ENCODE measurements at places on chromosomes 5 and 9.

DNA sequence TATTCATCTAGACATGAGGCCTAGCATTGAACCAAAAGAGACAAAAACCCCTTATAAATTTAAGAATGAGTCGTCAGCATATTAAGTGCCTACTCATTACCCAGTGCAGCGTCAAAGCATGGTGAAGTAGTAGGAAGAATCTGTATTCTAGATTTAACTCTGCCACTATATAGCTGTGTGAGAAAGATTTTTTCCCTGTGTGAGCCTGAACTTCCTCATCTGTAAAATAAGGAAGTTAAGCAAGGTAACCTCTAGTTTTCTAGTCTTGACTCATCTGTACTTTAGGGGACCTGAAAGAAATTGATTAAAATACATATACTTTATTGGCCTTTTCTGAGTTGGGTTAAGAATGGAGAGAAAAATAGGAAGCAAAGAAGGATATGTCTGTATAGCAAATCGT lies 82.1 kb upstream of the RUSC2 start:
- DNase-seq, result no peak

- DNase-seq, result no peak
Measured at GRCh38 chr5:26495437-26495836, 542.9 kb downstream of the CDH9 start.

- DNase-seq, result no peak
Measured at GRCh38 chr5:119816055-119816454, 186.7 kb downstream of the FAM170A start.

- no peak for DNase-seq
Measured at GRCh38 chr5:43553381-43553780, 3.5 kb downstream of the PAIP1 start.

- DNase-seq, result no peak
Measured at GRCh38 chr9:120933310-120934055, 6.9 kb upstream of the TRAF1 start.
